Eye (tissue), 1 donor: ENCODE measurements at places on chromosomes 16 and 17.

- no peak for DNase-seq
Measured at GRCh38 chr16:3194792-3195191, 6.8 kb downstream of the OR1F1 start.

GRCh38 chr16:25097276-25097975, 14.1 kb upstream of the LCMT1 start:
- DNase-seq, result no peak

- DNase-seq, result no peak
Measured at GRCh38 chr16:70795296-70795912, 5.6 kb downstream of the VAC14 start.

GRCh38 chr17:72394531-72394930, 273.7 kb downstream of the SOX9 start:
- DNase-seq, result no peak

DNA sequence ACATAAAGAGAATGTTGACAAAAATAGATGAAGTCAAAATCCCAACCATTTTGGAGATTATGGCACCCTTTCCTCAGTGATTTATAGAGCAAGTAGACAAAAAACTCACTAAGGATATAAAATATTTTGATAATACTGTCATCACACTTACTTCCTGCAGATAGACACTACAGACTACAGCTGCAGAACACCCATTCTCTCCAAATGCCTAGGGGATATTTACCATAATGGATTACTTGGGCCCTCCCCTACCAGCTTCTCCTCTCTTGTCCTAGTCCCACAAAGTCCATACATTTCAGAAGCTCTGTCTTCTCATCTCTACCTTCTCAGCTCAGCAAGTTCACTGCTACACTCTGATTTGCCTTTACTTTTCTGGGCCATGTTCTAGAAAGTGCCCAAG, 37.2 kb upstream of the CCNF start:
- no peak for DNase-seq
